PC-9 (cell line): ENCODE measurements at places on chromosomes 16 and 17.
A peak's percentile ranks its signal among the peaks of the same experiment; 100 is the strongest.

DNA sequence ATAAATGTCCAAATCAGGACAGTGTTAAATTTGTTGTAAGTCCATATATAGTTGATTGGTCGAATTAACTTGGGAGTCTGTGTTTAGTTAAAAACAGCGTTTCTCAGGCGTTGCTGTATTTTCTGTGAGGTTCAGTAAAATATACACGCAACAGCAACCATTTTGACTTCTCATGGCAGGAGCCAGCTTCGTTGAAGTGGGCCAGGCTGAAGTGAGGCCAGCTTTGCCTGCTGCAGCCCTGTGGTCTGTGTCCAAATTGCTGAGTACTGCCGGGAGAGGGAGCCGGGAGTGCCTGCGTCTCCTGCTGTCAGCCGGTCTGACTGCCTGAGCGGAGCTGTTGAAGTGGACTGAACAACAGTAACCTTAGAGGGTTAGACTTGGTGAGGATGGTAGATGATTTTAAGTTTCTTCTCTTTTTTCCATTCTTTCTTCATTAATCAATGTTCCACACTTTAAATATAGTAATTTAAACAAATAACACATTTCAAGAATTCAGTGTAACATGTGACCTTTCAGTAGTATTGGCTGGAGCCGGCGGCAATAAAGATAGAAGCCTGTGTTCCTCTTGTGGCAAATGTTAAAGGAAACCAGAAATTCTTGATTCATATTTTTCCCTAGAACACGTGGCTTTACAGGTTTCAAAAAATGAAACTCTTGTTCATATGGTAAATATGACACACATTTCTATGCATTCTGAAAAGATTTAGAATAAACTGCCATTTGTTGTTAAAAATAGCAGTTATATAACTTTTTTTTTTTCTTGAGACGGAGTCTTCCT, 37.0 kb upstream of the ZNF750 start:
- H3K4me1 ChIP-seq = peaks cover 42% of the 10 kb centered on the region
- DNase-seq = peak; percentile 70
- H3K4me3 ChIP-seq = peak overlapping the region; percentile 54; the same call in 1 of the 2 replicates
- no peaks in the 10 kb centered on the region for H3K27me3 ChIP-seq

DNA sequence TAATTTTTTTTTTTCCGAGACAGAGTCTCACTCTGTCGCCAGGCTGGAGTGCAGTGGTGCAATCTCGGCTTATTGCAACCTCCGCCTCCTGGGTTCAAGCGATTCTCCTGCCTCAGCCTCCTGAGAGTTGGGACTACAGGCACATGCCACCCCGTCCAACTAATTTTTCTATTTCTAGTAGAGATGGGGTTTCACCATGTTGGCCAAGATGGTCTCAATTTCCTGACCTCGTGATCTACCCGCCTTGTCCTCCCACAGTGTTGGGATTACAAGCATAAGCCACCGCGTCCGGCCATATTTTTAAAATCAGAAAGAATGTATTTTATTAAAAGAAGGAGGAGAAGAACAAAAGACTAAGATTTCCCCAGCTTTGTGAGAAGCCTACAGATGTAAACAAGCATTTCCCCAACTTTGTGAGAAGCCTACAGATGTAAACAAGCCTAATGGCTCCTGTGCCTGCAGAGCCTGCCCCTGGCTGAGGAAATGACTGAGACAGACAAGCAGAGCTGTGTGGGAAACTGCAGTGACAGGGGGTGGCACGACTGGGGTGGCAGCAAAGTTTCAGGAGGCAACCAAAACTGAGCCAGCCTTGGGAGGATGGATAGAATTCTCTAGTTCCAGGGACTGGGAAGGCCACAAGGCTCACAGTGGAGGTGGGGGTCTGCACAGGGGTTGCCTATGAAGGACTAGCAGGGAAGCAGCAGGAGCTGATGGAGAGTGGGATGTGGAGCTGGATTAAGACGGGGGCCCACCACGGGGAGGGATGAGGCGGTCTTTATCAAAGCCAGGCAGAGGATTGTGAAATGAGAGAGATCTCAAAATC, 22.9 kb downstream of the TOP3A start:
- DNase-seq = no peak
- no peaks in the 10 kb centered on the region for H3K27me3 ChIP-seq
- no peaks in the 10 kb centered on the region for H3K4me1 ChIP-seq
- H3K27ac ChIP-seq = no peak overlapping the region
- no peak overlapping the region for H3K4me3 ChIP-seq

- H3K4me1 ChIP-seq = peaks cover 21% of the 10 kb centered on the region
- no peak for DNase-seq
- peaks cover 20% of the 10 kb centered on the region for H3K36me3 ChIP-seq
- no peak overlapping the region for H3K4me3 ChIP-seq
- H3K27ac ChIP-seq = no peak overlapping the region
Observed at GRCh38 chr17:43018008-43018853, 4.0 kb downstream of the VAT1 start.

GRCh38 chr16:70473446-70474319, 19.3 kb downstream of the FCSK start:
- no peak for DNase-seq
- H3K36me3 ChIP-seq = no peaks in the 10 kb centered on the region

DNA sequence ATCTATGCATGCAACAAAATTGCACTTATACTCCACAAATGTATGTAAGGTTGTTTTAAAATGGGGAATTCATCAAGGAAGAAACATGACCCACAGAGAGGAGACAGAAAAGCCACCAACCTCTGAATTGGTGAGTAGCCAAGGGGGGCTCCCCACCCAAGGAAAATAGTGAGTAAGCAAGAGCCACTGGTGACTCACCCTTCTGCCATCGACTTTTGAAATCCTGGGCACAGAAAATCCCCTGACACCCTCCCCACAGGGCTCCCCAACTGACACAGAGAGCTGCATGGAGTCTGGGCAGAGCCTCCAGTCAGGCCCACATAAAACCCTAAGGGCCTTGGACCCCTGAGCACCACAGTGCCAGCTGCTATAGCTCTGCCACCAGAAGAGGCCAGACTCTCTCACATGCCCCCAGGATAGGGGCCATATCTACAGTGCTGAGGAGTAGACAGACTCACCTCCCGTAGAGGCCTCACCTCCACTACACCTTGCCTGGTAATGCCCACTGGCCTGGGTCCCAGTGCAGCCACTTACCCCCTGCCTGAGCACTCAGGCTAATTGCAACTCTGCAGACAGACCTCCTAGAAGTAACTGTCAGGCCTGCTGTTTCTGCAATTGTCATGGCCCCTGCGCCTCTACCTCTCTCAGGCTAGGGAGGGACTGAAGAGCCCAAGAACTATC, 244.7 kb upstream of the WSB1 start:
- H3K27ac ChIP-seq = no peak overlapping the region
- no peaks in the 10 kb centered on the region for H3K27me3 ChIP-seq
- peak; percentile 36 for DNase-seq
- no peaks in the 10 kb centered on the region for H3K36me3 ChIP-seq
- no peak overlapping the region for H3K4me3 ChIP-seq

DNA sequence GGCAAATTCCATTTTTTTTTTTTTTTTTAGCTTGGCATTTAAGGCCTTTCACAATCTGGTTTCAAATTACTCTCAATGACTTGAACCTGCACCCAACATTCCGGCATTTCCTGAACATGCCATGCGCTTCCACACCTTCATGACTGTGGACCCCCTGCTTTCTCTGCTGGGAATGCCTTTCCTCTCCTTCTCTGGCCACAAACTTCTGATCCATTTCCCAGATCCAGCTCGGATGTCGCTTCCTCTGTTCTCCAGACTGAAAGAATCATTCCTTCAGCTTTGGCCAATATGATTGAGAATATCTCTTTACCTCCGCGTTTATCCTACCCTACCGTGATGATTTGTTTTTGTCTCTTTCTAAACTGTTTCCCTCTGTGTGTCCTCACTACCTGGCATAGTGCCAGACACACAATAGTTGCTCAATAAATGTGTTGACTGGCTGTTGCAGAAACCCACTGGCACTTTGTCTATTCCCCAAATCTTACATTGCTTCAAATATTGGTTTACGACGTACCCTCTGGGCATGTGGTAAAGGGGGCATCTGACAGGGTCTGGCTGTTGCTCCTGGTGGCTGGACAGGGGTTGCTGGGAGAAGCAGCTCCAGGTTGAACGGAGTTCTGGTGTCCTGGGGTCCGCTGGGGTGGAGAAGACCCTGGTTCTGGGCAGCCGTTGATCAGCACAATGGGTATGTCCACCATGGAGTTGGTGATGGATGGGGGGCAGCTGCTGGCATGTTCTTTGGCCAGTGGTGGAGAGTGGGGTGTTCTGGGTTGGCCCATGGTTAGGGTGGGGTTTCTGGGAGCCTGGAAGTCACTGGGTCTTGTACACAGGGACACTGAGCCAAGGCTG, 14.7 kb downstream of the TNS4 start:
- DNase-seq = no peak
- H3K4me3 ChIP-seq = 0 out of 2 replicates have a peak overlapping the region, but pooled peaks have one; percentile 35
- H3K4me1 ChIP-seq = peaks cover 86% of the 10 kb centered on the region
- H3K27me3 ChIP-seq = no peaks in the 10 kb centered on the region
- H3K36me3 ChIP-seq = 0 out of 2 replicates have a peak, but pooled peaks cover 4% of the 10 kb centered on the region

DNA sequence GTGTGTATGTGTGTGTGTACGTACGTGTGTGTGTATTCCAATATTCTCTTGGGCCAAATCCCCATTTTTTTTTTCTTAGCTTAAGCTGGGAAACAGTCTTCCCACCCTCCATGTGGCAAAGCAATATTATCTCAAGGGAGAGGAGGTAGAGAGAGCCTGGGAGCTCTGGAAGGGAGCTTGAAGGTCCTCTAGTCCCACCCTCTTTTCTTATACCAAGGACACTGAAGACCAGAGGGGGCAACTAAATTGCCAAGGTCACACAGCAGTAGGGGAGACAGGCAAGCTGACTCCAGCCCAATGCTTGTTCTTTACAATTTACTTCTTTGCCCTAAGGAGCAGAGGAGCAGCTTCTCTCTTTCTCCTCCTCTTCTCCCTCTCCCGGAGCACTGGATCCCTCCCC, 6.8 kb downstream of the SRCIN1 start:
- no peak overlapping the region for H3K27ac ChIP-seq
- H3K4me3 ChIP-seq = no peak overlapping the region
- H3K36me3 ChIP-seq = no peaks in the 10 kb centered on the region
- DNase-seq = no peak
- no peaks in the 10 kb centered on the region; the same call in 1 of the 2 replicates for H3K4me1 ChIP-seq

DNA sequence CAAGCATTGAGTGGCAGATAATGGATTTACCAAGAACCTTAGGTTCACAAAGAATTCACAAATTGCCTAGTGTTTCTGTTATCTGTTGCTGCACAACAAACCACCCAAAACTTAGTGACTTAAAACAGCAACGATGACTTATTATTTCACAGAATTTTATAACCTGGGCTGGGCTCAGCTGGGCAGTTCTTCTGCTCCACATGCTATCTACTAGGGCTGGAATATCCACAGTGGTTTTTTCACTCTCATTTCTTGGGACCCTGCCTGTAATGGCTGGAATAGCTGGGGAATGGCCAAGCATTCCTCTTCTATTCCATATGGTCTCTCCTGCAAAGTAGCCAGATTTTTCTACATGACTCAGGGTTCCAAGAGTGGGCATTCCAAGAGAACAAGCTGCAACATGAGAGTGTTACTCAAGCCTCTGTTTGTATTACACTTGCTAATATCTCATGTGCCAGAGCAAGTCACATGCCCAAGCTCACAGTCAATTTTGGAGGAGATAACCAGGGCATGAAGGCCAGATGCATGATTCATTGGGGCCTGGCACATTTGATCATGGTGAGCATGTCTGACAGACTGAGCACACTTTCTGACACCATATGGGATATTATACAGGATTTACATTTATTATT, 4.9 kb upstream of the PSMD7 start:
- no peak overlapping the region for H3K27ac ChIP-seq
- no peak overlapping the region for H3K4me3 ChIP-seq

DNA sequence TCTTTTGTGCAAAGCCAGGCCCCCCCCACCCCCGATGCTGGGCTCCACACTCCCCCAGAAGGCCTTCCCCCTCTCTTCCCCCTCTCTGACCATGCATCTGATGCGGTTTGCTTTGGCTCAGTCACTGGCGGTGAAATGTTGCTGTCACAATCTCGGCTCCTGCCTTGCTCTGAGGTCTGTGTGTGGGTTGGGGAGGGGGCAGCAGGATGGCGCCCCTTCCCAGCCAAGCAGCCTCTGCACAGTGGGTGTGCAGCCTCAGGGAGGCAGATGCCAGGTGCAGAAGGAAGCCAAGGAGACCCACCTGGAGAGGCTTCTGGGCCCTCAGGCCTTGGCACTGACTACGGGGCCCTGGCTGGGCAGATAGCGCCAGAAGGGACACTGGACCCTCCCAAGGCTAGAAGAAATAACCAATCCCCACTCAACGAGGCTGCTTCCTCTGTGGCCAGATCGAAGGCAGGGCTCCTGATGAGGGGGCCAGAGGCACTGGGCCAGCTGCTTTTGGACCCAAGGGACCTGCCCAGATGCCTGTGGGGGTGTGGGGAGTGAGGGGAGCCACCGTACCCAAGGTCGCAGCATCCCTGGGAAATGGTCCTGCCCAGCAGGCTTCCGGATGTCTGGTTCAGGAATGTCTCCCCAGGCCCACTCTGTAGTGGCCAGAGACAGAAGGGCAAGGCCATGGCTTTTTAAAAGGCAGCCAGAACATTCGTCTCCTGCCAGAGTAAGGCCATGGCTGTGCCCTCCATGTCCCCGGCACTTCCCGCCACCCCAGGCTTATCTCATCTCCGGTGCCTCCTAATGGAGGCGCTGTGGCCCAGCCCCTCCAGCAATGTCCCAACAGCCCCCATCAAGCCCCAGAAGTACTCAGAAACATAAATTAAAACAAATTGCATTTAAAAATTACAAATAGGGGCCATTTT, 43.4 kb upstream of the SLC38A10 start:
- H3K27me3 ChIP-seq = no peaks in the 10 kb centered on the region
- H3K36me3 ChIP-seq = no peaks in the 10 kb centered on the region
- H3K4me3 ChIP-seq = no peak overlapping the region
- no peak for DNase-seq
- no peak overlapping the region for H3K27ac ChIP-seq

DNA sequence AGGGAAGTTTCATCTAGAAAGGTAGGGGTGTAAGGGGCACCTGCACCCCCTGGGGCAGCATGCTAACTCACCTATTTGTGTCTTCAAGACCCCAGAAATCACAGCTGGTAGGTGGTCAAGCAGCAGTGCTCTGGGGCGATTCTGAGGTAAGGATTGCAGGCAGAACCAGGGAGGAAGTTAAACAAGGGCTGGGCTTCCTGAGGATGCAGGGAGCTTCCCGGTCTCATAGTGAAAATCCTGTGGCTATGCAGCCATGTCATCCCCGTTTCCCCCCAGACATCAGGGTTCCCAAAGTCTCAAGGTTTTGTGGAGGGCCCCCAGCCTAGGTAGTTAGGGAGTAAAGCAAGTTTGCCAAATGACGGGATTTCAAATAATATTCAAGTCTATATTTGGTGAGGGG, 78.5 kb downstream of the C16orf78 start:
- no peak overlapping the region for H3K27ac ChIP-seq
- H3K4me1 ChIP-seq = no peaks in the 10 kb centered on the region
- no peak for DNase-seq
- H3K27me3 ChIP-seq = peaks cover 68% of the 10 kb centered on the region

GRCh38 chr16:2233872-2234812, 2.1 kb upstream of the DNASE1L2 start:
- no peaks in the 10 kb centered on the region for H3K36me3 ChIP-seq
- no peak for DNase-seq
- H3K4me1 ChIP-seq = no peaks in the 10 kb centered on the region
- no peaks in the 10 kb centered on the region for H3K27me3 ChIP-seq
- H3K4me3 ChIP-seq = no peak overlapping the region
